ENCODE measurements at places on chromosomes 3 and 15. TPM values are rescaled to one million over a fixed set of nuclear protein-coding genes. Genes with fewer than 3 reads are reported as not detected.

- H3K36me3 ChIP-seq = peaks cover 60% of the 10 kb centered on the region
- no peak overlapping the region for H3K4me3 ChIP-seq
- no peak for DNase-seq
- peak overlapping the region; percentile 34 for H3K27ac ChIP-seq
These were observed 43.0 kb downstream of the ZBTB38 start for GRCh38 chr3:141411251-141411771.

PAK6 gene
- polyA plus RNA-seq = 0.07 TPM

DNA sequence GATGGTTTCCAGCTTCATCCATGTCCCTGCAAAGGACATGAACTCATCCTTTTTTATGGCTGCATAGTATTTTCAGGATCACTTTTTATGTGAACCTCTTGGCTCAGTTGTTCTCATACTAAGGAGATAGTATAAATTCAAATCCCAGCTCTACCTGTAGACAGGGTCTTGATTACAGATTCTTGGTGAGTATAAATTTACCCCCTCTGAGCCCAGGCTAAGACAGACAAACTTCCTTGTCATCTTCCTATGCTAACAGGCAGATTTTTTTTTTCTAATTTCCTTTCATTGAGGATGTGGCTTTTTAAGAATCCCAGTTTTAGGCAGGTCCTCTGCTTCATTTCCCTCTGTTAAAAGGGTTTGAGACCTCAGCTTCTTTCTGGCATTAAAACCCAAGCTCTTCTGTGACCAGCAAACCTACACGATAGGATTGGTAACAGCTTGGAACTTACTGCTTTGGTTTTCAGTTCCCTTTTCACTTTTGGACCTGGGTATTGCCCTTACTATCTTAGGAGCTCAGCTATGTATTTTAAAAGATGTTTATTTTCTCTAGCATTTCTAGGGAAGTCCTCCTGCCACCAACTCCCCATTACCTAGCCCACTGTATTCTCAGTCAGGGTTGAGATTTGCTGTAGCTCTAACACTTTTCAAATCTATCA, 72.5 kb downstream of the VPS8 start:
- no peaks in the 10 kb centered on the region for H3K4me1 ChIP-seq
- peaks cover 16% of the 10 kb centered on the region for H3K36me3 ChIP-seq
- no peaks in the 10 kb centered on the region for H3K27me3 ChIP-seq
- H3K4me3 ChIP-seq = no peak overlapping the region
- H3K27ac ChIP-seq = no peak overlapping the region

GRCh38 chr15:80878867-80879250, 99.7 kb downstream of the CEMIP start:
- no peaks in the 10 kb centered on the region for H3K27me3 ChIP-seq
- H3K36me3 ChIP-seq = no peaks in the 10 kb centered on the region
- no peak for DNase-seq
- H3K27ac ChIP-seq = no peak overlapping the region
- H3K4me3 ChIP-seq = no peak overlapping the region
- H3K4me1 ChIP-seq = peaks cover 13% of the 10 kb centered on the region

GPR160 gene
- 0.31 TPM for polyA plus RNA-seq

- H3K27me3 ChIP-seq = no peaks in the 10 kb centered on the region
- H3K4me1 ChIP-seq = no peaks in the 10 kb centered on the region
- no peak for DNase-seq
- H3K4me3 ChIP-seq = no peak overlapping the region
- H3K36me3 ChIP-seq = no peaks in the 10 kb centered on the region
These were observed 17.0 kb upstream of the ARL8B start for GRCh38 chr3:5105050-5105449.

GRCh38 chr3:176574786-176575185, 622.5 kb downstream of the TBL1XR1 start:
- H3K4me1 ChIP-seq = no peaks in the 10 kb centered on the region
- no peaks in the 10 kb centered on the region for H3K36me3 ChIP-seq
- H3K4me3 ChIP-seq = no peak overlapping the region
- no peak overlapping the region for H3K27ac ChIP-seq
- H3K27me3 ChIP-seq = no peaks in the 10 kb centered on the region

FRMD5 gene
- polyA plus RNA-seq = 24.8 TPM

CPN2 gene
- not detected for polyA plus RNA-seq

GRCh38 chr3:195770081-195770840, 41.5 kb downstream of the MUC4 start:
- H3K4me3 ChIP-seq = no peak overlapping the region
- H3K36me3 ChIP-seq = no peaks in the 10 kb centered on the region
- no peak overlapping the region for H3K27ac ChIP-seq
- no peak for DNase-seq
- H3K27me3 ChIP-seq = no peaks in the 10 kb centered on the region

DNA sequence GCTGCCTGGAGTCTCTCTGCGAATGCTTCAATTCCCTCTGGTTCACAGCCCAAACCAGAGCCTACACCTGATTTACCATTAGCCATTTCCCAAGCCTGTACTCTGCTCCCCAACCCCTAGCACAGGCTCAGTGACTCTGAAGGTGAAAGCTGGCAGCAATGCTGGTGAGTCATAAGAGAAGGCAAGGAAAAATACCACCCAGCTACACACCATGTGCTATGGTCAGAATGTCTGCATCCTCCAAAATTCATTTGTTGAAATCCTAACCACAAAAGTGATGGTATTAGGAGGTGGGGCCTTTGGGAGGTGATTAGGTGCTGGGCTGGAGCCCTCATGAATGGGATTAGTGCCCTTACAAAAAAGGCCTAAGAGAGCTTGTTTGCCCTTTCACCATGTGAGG, 117.1 kb upstream of the TJP1 start:
- H3K27ac ChIP-seq = no peak overlapping the region
- H3K36me3 ChIP-seq = no peaks in the 10 kb centered on the region
- H3K27me3 ChIP-seq = no peaks in the 10 kb centered on the region

DNA sequence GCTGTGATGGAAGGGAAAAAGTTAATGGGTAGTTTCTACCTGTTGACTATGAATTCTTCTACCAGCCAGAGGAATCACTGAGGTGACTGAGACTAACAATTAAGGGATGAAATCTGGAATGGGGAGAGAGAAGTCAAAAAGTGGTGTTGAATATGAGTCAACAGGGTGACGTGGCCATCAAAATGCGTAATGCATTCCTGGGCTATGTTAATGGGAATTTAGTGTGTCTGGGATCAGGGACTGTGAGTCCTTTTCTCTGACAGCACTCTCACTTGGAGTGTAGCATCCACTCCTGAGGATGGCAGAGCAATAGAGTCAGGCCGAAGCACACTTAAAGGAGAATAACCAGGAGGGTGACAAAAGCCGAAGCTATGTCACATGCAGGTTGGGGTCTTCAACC, 60.4 kb downstream of the MESD start:
- DNase-seq = no peak
- no peak overlapping the region for H3K27ac ChIP-seq
- H3K4me3 ChIP-seq = no peak overlapping the region
- H3K4me1 ChIP-seq = no peaks in the 10 kb centered on the region
- H3K27me3 ChIP-seq = no peaks in the 10 kb centered on the region

TF gene
- 0.08 TPM for polyA plus RNA-seq

- no peaks in the 10 kb centered on the region for H3K27me3 ChIP-seq
- no peak overlapping the region for H3K27ac ChIP-seq
- H3K4me3 ChIP-seq = no peak overlapping the region
- DNase-seq = no peak
- H3K4me1 ChIP-seq = peaks cover 9% of the 10 kb centered on the region
- no peaks in the 10 kb centered on the region for H3K36me3 ChIP-seq
These were observed 65.8 kb downstream of the DTWD1 start for GRCh38 chr15:49686599-49686998.

GRCh38 chr3:66702126-66702525, 201.3 kb upstream of the LRIG1 start:
- no peaks in the 10 kb centered on the region for H3K36me3 ChIP-seq
- H3K4me3 ChIP-seq = no peak overlapping the region
- no peaks in the 10 kb centered on the region for H3K4me1 ChIP-seq
- no peaks in the 10 kb centered on the region for H3K27me3 ChIP-seq
- no peak for DNase-seq

GRCh38 chr3:17233398-17233800, 348.6 kb downstream of the PLCL2 start:
- no peaks in the 10 kb centered on the region for H3K27me3 ChIP-seq
- DNase-seq = peak; percentile 45
- H3K4me1 ChIP-seq = no peaks in the 10 kb centered on the region
- H3K36me3 ChIP-seq = peaks cover 3% of the 10 kb centered on the region
- H3K27ac ChIP-seq = no peak overlapping the region

PRR20G gene
- not detected for polyA plus RNA-seq

- DNase-seq = no peak
- H3K4me3 ChIP-seq = no peak overlapping the region
- H3K4me1 ChIP-seq = peaks cover 22% of the 10 kb centered on the region
- no peaks in the 10 kb centered on the region for H3K27me3 ChIP-seq
These were observed 186.9 kb downstream of the PDZRN3 start for GRCh38 chr3:73437828-73438227.

DNA sequence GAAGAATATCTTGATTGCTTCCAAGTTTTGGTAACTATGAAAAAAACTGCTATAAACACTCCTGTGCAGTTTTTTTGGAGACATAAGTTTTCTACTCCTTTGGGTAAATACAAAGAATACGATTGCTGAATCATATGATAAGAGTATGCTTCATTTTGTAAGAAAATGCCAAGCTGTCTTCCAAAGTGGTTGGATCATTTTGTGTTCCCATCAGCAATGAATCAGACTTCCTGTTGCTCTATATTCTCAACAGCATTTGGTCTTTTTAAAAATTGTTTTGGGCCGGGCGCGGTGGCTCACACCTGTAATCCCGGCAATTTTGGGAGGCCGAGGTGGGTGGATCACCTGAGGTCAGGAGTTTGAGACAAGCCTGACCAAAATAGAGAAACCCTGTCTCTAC, 14.5 kb downstream of the BTD start:
- no peaks in the 10 kb centered on the region for H3K36me3 ChIP-seq
- H3K4me3 ChIP-seq = no peak overlapping the region
- H3K27ac ChIP-seq = peak overlapping the region; percentile 35
- DNase-seq = no peak
- H3K27me3 ChIP-seq = no peaks in the 10 kb centered on the region

DNA sequence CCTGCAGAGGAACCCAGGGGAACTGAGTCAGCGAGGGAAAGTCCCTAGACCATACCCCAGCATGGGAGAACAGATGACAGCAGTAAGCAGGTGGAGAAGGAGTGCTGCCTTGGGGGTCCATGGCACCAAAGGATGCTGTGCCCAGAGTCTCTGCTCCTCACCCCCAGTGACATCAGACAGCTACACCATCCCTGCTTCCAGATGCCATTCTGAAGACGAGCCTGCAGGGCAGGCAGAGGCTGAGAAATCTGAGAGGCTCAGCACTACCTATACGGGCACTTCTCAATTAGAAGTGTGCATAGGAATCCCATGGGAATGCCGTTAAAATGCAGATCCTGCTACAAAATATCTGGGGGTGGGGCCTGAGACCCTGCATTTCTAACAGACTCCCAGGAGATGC, 211.3 kb upstream of the NSMCE3 start:
- H3K36me3 ChIP-seq = no peaks in the 10 kb centered on the region
- no peaks in the 10 kb centered on the region for H3K27me3 ChIP-seq
- H3K4me1 ChIP-seq = peaks cover 8% of the 10 kb centered on the region
- DNase-seq = no peak
- no peak overlapping the region for H3K27ac ChIP-seq
- no peak overlapping the region for H3K4me3 ChIP-seq

- H3K4me3 ChIP-seq = no peak overlapping the region
- H3K4me1 ChIP-seq = no peaks in the 10 kb centered on the region
- no peak for DNase-seq
- no peaks in the 10 kb centered on the region for H3K36me3 ChIP-seq
- H3K27me3 ChIP-seq = no peaks in the 10 kb centered on the region
These were observed 810.9 kb downstream of the NR2F2 start for GRCh38 chr15:97141360-97141759.

TLR9 gene
- polyA plus RNA-seq = not detected

DNA sequence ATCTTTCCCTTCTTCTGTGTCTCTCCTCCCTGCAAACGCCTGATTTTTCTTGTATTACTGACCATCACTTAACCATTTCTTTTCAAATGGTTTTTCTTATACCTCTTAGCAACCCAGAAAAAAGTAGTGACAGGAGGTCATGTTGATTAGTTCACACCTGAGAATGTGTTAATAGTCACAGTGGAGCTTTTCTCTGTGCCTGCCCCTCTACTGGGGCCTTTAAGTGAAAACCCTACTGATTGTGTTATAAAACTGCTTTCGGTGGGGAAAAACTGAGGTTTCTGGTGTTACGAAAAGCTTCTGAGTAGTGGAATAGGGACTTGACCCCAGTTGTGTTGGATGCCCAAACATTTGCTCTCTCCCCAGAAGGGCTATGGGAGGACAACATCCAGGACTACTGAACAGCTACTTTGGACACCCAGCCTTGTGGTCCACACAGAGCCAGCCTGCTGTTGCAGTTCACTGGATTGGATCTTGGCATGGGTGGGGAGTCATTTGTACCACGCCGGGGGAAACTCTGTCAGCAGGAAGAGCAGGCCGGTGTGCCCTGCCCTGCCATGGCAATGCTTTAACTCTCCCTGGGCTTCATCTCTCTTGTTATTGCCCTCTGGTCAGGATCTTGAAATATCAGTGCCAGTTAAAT, 10.3 kb downstream of the GPR87 start:
- H3K27me3 ChIP-seq = peaks cover 4% of the 10 kb centered on the region
- no peak for DNase-seq
- no peaks in the 10 kb centered on the region for H3K36me3 ChIP-seq
- H3K4me1 ChIP-seq = no peaks in the 10 kb centered on the region
- no peak overlapping the region for H3K4me3 ChIP-seq

TMC3 gene
- not detected for polyA plus RNA-seq

DNA sequence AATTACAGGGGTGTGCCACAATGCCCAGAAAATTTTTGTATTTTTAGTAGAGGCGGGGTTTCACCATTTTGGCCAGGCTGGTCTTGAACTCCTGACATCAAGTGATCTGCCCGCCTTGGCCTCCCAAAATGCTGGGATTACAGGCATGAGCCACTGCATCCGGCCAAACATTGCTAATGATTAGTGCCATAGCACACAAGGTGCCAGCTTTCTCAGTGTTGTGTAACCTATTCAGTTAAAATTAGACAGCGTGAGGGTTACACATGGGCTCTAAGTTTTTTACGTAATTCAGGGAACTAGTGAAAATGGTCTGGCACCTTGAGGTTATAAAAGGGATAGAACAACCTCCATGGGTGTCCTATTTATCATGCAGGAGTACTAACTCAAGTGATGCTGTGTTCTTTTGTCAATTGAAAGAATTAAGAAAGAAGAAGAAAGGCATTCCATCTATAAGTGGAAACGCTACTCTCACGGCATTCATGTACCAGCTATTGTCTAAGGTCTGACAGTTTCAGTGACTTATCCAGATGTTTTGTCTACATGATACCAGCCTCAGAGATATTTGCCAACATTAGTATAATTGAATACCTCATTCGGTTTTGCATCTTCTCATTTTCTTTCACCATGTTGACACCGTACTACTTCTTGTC, 84.7 kb downstream of the EOMES start:
- H3K36me3 ChIP-seq = no peaks in the 10 kb centered on the region
- DNase-seq = no peak
- H3K4me1 ChIP-seq = no peaks in the 10 kb centered on the region

PPP1R2 gene
- 8.1 TPM for polyA plus RNA-seq

DNA sequence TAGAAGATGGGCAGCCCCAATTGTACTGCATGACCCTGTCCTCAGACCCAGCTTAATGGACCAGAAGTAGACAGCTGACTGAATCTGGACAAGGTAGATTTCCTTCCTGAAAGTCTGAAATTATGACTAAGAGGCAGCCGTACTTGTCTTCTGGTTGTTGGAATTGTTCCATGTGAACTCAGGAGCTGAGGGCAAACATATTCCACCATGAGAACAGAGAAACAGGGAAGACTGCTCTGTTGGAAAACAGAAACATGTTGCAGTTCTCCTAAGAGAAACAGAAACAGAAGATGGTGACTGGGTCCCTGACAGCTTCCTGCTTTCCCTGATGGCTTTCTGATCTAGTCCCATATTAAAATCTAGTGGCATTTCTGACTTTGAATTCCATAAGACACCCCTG, 24.1 kb downstream of the POPDC2 start:
- DNase-seq = no peak
- H3K27ac ChIP-seq = peak overlapping the region; percentile 99
- H3K36me3 ChIP-seq = peaks cover 2% of the 10 kb centered on the region
- H3K27me3 ChIP-seq = no peaks in the 10 kb centered on the region
- no peak overlapping the region for H3K4me3 ChIP-seq
- peaks cover 43% of the 10 kb centered on the region for H3K4me1 ChIP-seq
